ENCODE measurements at places on chromosomes 16 and 17.

GRCh38 chr17:489758-490329 lies 137.2 kb upstream of the RPH3AL start:
- peak; percentile 45 for DNase-seq

DNA sequence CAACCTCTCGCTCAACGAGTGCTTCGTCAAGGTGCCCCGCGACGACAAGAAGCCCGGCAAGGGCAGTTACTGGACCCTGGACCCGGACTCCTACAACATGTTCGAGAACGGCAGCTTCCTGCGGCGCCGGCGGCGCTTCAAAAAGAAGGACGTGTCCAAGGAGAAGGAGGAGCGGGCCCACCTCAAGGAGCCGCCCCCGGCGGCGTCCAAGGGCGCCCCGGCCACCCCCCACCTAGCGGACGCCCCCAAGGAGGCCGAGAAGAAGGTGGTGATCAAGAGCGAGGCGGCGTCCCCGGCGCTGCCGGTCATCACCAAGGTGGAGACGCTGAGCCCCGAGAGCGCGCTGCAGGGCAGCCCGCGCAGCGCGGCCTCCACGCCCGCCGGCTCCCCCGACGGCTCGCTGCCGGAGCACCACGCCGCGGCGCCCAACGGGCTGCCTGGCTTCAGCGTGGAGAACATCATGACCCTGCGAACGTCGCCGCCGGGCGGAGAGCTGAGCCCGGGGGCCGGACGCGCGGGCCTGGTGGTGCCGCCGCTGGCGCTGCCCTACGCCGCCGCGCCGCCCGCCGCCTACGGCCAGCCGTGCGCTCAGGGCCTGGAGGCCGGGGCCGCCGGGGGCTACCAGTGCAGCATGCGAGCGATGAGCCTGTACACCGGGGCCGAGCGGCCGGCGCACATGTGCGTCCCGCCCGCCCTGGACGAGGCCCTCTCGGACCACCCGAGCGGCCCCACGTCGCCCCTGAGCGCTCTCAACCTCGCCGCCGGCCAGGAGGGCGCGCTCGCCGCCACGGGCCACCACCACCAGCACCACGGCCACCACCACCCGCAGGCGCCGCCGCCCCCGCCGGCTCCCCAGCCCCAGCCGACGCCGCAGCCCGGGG lies 1.3 kb downstream of the FOXC2 start:
- DNase-seq, result no peak

DNA sequence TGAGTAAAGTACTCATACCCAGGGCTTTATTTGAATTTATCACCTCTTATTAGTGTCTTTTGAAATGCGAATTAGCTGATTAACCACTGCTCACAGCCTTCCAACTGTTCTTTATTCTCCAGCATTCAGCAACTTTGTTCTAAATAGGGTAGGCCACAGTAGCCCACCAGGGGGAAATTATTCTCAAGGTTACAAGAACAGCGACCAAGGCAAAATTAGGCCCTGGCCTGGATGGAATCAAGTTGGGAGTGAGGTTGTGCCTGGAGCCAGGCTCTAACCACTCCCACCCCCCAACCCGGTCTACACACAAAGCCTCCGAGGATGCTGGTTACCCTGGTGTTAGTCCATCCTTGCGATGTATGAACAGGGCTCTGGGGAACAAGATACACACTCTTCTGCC lies 245.5 kb downstream of the STX8 start:
- no peak for DNase-seq

GRCh38 chr16:81715358-81716196 lies 63.5 kb upstream of the PLCG2 start:
- DNase-seq, result no peak

- no peak for DNase-seq
Observed at GRCh38 chr16:67395458-67396158, 2.3 kb upstream of the TPPP3 start.

DNA sequence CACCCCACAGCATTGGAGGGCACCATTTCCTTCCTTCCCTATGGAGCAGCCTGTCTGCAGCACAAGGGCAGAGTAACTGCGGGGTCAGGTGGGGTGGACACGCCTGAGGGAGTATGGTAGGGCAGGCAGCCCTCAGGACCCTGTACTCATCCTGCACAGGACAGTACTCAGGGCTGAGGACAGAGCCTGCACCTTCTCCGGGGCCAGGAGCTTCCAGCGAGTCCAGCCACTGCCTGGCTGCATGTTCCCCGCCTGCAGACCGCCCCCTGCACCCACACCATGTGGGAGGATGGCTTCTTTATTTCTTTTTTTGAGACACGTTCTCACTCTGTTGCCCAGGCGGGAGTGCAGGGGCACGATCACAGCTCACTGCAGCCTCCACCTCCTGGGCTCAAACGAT lies 47.6 kb upstream of the CDC42EP4 start:
- no peak for DNase-seq

DNA sequence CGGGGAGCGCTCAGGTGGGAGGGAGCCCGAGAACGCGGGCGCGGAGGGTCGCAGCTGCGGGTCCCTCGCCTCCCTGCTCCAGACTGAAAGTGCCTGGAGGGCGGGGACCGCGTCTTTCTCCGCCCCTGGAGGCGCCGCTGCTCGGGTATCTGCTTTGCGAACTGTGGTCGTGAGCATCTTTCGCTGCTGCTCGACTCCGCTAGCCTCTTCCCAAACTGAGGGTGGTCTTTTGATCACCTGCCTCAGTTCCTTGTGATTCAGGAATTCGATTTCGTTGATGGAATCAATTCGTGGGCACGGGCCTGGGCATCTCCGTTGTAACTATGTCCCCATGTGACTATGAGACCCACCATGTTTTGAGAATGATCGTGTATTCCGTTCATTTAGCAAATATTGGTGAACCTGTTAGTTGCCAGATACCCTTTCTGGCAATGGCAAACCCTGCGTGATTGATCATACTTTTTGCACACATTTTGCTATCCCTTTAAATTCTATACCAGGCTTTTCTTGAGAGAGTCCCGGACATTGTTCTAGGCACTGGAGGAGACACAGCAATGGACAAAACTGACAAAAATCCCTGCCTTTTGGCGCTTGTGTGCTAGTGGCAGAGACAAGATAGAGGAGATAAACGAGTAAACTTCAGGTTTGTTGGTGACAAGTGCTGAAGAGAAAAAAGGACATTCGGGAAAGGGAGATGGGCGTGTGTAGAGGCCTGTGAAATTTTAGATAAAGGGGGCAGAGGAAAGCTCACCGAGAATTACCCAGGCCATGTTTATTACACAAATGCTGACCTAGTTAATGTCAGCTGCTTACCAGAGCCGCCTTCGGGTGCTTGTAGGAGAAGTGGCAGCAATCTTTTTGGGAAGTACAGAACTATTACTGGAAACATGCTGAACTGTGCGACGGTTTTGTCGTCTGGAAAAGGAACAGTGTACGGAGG lies 948 bp downstream of the UTP18 start:
- DNase-seq, result no peak
